Heart left ventricle (tissue), 16 donors: ENCODE measurements at places on chromosomes 12 and 14. TPM values are rescaled to one million over a fixed set of nuclear protein-coding genes. Genes with fewer than 3 reads are reported as not detected.

CCDC91 gene
- 24.9 TPM for polyA plus RNA-seq

DNA sequence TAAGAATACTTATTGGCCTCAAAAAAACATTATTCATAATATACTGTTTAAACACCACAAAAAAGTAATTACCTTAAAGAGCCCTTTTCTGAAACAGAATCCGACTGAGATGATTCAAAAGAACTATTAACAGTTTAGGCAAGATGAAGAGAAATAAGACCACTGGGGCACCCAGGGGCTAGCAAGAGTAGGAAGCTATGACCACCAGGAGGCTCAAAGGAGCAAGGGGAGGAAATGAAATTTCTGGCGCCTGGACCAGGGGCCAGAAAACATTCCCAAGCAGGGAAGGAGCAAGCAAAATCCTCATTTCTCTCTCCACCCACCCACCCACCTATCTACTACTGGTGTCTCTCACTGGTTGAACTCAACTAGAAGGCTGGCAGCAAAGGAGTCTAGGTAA lies 6.3 kb upstream of the DCAF4 start:
- DNase-seq: no peak

- DNase-seq: no peak
These were observed 181.6 kb downstream of the GRIP1 start for GRCh38 chr12:66497008-66497897.

- DNase-seq: no peak
These were observed at the start of gene TTC9 for GRCh38 chr14:70641548-70642302. TSS of gene TTC9 (plus strand) at chr14:70641916. CDS start at chr14:70642130, 214 bp downstream.

DNA sequence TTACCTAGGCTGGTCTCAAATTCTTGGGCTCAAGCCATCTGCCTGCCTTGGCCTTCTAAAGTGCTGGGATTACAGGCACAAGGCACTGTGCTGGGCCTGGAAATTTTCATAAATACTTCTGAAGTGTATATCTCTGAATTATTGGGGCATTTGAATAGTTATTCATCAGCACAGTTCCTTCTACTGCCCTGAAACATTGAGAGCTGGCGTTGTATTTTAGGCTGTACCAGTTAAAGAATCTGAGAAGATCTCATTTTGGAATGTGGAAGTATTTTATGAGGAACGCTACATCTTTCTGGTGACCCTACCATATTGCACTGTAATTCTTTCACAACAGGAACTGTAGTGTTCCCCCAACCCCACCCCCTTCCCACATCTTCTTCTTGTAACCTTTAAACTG lies 349.0 kb upstream of the RGS6 start:
- DNase-seq: no peak
